ENCODE measurements at places on chromosomes 2 and 18.

DNA sequence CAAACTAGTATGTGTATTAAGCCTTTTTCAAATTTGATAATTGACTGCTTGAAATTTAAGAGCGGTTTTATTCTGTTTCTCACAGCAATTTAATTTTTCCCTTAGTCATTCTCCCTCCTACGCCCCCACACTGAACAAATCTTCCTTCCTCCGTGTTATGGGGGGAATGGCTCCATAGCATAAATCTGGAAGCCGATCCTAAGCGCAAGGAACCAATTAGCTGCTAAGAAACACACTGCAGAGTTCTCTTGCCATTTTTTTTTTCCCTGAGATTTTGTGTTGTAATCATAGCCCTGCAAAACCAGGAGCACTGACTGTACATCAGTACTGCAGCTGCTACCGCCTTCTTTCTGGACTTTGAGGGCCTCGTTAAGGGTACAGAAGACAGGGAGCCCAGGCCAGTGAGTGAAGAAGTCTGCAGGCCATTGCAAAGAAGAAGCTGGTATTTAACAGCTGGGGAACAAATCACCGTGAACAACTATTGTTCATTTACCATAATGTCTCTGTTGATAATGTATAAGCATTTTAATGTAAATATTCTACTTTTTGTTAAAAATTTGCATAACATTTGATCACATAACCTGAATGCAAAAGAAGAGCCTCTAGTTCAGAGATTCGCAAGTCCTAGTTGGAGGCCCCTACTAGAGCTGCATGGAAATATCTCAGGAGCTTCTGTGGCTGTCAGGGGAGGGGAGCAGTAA is 264.0 kb downstream of the LRATD1 start:
- no peak for DNase-seq

- DNase-seq, result no peak
These were observed 3.1 kb upstream of the CIB4 start for GRCh38 chr2:26644188-26644835.

- no peak for DNase-seq
These were observed 1.7 kb upstream of the PMAIP1 start for GRCh38 chr18:59898093-59898492.

DNA sequence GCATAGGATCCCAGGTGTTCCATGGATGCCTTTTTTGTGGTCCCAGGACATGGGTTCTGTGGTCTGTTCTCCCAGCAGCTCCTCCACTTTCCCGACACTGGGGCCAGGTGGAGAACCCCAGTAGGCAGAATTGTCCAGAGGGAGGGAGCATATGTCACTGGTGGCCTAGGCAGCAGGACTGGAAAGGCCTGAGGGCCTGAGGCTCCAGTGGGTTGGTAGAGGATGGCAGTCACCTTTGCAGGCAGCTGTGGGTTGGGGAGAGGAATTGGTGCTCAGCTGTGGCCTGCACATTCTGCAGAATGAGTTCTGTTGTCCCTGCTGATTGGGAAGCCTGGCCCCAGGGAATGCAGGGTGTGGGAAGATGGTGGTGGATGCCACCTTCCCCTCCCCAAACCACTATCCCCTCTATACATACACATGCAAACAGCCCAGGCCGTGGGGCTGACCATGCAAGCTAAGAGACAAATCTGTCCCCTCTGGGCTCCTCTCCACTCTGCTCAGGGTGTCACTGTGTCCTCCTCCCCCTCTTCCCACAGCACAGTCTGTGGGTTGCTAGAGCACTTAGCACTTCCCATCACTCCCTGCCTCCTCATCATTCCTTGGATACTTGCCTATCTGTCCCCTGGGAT is 11.4 kb downstream of the CTIF start:
- no peak for DNase-seq

All from C1 segment of cervical spinal cord (tissue), 14 donors.